ENCODE measurements at places on chromosomes 2 and 18.

DNA sequence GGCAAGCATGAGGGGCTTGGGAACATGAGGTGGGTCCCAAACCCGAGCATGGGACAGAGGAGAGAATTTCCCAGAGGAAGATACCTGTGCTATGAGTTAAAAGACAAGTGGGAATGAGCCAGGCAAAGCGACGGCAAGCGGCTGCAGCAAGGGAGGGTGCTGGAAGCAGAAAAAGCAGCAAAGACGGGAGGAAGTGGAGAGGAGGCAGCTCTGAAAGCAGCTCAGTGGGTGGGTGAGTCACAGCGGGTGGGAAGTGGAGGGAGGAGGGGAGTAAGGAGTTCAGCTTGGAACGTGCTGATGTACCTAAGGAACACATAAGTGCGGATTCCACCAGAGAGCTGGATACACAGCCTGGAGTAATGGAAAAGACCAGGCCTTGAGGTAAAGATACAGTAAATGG is 41.4 kb downstream of the THUMPD2 start:
- DNase-seq, result no peak

DNA sequence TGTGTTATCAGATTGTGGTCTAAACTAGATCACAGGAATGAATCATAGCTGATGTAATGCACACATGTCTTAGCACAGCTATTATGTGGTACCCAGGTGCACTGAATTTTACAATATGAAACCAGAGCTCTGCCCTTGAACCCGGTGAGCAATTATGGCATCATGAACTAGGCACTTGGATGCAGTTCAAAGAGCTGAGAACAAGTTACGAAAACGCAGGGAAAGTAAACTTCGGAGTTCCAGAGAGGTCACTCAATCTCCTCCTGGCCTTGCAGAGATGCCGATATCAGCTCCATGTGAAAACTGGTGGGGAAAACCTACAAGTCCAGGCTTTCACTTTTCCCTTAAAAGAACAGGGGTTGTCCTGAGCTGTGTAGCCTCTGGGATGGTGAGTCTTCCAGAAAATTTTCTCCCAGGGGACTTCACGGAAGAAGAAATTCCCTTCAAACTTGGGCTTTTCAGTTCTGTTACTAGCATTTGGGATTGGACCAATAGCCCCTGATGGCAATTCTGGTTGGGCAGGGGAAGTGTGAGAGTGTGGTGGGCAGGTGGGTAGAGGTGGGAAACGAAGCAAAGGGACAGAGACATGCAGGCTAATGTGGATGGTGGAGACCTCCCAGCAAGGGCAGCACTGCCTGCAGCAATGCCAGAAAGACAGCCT is 71.1 kb upstream of the SH3BP4 start:
- no peak for DNase-seq

DNA sequence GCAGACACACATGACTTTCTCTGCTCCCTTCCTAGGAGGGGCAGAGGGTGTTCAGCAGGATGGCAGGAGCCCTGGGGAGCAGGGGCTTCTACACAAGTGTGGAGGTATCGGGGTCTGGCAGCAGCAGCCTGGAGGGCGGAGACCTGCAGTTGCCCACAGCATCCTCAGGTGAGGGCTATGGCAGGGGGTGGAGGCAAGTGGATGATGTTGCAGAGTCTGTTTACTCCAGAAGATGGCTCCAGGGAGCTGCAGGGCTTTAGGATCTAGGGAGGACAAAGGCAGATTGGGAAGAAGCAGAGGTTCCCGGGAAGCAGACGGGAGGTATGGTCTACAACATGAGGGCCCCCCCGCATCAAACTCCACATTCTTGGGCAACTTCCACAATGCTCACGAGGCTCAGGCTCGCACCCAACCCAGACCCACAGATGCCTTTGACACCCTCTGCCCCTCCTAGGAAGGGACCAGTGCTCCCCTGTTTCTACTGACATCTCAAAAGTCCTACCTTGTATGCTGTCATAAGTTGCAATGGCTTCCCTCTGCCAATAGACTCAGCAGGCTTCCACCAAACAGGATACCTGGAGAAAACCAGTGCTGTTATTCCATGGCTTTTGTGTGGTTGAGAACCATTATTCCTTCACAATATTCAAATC is 12.0 kb upstream of the ATP6V1C2 start:
- DNase-seq, result no peak

DNA sequence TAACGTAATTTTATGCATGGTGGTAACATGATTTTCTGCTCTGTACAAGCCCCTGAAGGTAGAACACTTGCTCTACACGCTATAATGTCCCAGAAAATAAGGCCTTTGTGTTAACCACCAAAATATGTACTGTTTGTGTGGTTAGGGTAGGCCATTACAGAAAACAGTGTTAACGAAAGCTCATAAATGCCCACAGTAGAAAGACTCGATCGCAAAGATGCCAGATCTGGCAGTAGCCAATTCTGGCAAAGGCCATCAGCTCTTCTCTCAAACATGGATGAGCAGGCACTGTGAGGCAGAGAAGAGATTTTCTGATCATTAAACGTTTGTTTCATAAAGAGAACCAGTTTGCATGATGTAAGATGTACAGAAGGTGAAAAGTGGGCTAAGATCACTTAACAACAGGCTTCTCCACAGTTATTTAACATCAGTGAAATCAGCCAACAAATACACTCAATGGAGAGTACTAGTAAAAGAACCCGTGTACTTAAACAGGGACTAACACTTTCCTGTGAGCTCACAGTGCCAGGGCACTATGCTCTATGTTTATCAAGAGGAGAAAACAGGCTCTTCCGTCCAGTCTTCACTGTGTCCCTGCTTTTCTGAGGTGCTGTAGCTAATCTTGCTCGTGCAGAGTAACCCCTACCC is 80.3 kb downstream of the SPRED2 start:
- DNase-seq, result no peak

GRCh38 chr2:108614043-108614545 is 79.8 kb downstream of the LIMS1 start:
- DNase-seq, result no peak

DNA sequence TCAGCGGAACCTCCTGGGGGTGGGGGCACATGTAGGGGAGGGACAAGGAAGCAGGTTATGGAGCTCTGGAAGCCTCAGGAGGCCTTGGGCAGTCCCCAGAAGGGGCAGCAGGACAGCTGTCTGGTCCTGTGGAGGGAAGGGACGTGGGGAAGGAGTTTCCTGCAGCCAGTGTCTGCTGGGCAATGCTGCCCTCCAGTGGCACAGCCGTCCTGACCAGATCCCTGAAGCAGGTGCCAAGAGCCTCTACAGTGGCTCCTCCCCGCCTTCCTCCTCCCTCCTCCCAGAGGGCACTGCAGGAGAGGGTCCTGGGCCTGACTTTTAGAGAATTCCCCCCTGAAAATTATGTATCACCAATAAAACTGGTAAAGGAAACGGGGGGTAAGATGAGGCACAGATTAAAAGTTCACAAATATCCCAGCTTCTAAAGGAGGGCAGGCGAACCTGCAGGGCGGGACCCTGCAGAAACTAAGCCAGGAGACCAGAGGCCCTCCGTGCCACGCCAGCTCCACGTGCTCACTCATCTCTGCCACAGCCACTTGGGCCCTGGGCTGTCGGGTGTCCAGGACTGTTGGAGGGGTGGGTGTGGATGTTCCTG is 258.5 kb downstream of the TWIST2 start:
- no peak for DNase-seq

DNA sequence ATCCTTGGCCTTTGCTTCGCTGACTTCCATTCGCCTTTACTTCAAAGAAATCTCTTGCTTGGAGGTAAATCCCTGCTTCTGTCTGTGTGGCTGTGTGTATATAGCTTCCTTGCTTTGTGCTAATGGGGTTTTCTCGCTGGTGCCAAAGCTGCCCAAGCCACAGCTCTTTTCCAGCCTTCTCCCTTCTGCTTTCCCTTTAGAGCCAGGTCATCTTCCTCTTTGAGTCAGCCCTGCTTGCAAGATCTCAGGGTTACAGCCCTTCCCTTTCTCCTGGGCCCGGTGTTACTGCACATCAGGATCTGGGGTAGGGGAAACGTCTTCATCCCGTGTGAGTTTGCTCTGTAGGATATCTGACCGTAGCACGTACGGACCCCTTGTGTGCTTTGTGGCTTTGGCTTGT is 19.1 kb downstream of the EIF4E2 start:
- DNase-seq, result no peak

GRCh38 chr18:11884396-11885030 is 23.6 kb downstream of the MPPE1 start:
- no peak for DNase-seq

DNA sequence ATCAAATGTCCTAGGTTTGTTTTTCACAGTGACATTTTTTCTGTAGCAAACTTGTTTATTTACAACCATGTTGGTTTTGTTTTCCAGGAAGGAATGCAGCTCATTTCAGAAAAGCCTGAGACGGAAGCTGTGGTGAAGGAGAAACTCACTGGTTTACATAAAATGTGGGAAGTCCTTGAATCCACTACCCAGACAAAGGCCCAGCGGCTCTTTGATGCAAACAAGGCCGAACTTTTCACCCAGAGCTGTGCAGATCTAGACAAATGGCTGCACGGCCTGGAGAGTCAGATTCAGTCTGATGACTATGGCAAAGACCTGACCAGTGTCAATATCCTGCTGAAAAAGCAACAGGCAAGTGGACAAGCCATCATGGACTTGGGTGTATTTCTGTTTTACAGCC is 79.2 kb upstream of the EML6 start:
- DNase-seq, result no peak

- no peak for DNase-seq
Measured at GRCh38 chr2:12087175-12087574, 340.7 kb downstream of the LPIN1 start.

DNA sequence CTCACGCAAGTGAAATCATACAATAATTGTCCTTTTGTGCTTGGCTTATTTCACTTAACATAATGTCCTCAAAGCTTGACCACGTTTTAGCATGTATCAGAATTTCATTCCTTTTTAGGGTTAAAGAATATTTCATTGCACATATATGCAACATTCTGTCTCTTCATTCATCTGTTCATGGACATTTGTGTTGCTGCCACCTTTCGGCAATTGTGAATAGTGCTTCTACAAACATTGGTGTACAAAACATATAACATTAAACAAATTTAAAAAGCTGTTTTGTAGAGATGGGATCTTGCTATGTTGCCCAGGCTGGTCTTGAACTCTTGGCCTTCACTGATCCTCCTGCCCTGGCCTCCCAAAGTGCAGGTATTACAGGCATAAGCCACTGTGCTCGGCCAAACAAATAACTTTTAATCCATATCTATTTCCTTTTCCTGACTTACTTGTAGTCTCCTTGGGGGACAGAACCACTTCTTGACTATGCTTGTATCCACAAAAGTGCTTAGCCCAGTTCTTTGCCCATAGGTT is 209.3 kb downstream of the SLC4A3 start:
- no peak for DNase-seq

GRCh38 chr2:72081451-72081850 is 66.2 kb downstream of the CYP26B1 start:
- no peak for DNase-seq

GRCh38 chr18:39806525-39806924 is 2148.5 kb upstream of the PIK3C3 start:
- no peak for DNase-seq

DNA sequence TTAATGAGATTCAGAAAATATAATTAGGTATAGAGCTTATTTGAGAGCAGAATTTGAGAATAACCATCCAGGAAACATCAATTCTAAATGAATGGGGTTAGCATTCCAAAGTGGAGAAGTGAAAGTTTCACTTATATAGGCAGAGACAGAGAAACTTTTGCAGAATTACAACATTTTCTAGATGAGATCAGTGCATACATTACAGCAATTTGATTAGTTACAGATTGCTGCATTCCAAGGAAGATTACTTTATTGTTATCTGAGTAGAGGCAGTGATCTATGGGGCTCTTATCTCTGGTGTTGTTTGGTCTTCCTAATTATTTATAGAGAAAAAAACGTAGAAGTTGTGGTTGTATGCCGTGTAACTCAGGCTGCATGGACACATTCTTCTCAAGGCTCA is 373.8 kb upstream of the SYT4 start:
- no peak for DNase-seq

- no peak for DNase-seq
Measured at GRCh38 chr2:238430781-238431180, 4.1 kb downstream of the ASB1 start.

DNA sequence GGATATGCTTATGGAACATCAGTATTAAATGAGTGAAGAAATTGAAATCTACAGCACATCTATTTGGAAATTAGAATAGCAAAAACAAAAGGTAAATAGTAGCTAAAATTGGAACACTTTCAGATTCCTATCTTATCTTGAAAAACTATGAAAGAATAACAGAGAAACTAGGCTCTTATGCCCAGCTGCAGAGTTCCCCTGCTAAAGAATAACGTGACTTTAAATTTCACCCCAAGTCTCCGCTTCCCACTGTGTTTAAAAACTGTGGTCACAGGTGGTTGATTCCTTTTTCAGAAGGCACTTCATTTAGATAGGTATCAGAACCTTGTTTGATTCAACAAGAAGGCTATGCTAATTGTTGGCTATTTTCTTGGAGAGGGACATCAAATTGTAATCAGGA is 30.1 kb downstream of the ARHGAP28 start:
- DNase-seq, result no peak

DNA sequence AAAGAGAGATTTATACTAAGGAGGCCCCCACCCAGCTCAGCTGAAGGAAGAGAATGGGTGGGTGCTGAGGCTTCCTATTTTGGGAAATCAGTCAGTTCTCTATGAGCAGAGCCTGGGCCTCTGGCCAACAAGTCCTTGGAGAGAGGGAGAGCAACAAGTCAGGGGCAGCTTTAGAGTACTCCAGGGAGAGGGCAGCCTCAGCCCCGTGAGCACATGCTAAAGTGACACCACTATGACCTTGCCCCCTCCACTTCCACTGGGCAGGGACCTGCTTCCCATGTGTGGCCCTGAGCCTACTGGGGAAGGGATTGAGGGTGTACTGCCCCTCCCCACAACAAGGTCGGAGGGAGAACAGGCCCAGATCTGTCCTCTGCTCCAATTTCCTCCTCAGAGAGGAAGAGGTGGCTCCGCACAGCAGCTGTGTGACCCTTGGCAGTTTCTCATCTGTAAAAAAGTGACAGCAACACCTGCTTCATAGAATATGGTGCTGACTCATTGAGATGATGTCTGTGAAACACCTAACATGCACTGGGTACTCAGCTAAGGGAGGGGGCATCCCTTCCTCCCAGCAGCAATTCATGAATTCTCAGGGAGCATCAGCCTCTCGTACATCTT is 72.9 kb downstream of the CLHC1 start:
- no peak for DNase-seq

DNA sequence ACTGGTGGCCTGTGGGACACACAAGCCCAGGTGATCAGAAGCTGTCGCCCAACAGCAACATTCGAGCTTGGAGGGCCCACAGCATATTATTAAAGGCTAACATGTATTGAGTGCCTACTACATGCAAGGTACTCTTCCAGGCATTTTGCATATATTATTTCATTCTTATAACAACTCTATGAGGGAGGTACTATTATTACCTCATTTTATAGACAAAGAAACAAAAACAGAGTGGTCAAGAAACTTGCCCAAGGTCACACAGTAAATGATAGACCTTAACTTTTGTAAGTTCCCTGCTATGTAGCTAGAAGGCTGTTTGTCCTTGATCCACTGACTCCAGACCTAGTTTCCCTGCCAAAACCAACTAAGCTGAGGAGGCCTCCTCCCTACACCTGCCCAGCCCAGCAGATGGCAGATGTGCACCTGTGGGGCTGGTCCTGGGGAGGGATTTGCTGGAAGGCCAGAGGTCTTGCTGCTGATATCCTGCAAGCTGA is 35.7 kb downstream of the KANSL3 start:
- no peak for DNase-seq

GRCh38 chr2:41414486-41415230 is 633.2 kb upstream of the PKDCC start:
- no peak for DNase-seq

GRCh38 chr2:25251071-25251421 is 82.7 kb upstream of the POMC start:
- no peak for DNase-seq

All from activated naive CD4-positive, alpha-beta T cell (primary cell).